ENCODE measurements at places on chromosomes 16 and 17.
A peak's percentile ranks its signal among the peaks of the same experiment; 100 is the strongest.

DNA sequence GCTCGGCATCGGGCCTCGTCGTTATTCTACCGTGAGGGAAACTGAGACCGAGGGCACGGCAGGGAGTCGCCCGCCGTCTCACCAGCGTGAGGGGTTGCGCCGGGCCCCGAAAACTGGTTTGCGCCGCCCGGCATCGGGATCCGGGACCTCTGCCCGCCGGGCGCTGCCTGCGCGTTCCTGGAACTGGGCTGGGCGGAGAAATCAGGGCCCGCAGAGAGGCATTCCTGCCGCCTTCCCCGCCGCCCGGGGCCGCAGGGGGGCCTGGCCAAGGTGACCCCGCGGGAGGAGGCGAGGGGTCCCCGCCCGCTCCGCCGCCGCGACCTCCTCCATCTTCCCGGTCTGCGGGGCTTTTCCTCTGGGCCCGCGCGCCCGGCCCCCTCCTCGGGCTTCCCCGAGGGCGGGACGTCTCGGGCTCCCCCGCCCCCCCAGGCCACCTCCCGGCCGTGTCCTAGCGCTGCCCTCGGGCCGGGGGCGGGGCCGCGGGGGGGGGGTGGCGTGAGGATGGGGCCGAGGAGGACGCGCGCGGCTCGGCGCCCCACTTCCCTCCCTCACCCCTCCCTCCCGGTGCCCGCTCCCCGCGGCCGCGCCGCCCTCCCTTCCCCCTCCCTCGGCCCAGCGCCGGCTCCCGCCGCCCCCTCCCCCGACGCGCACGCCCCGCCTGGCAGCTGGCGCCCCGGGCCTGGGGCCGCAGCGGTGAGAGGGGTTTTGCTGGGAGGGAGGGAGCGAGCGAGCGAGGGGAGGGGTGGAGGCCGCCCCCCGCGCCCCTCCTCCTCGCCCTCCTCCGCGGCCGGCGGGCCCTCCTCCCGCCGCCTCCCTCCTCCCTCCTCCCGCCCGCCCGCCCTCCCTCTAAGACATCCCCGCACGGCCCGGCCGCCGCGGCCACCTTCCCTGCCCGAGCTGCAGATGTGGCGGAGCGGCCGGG is at the start of gene GLIS2:
TSS of gene GLIS2 (plus strand) at position 882 of the 922 bp plus-strand sequence. CDS start 16,214 bp downstream, outside the sequence.
- peak; percentile 39 for DNase-seq

- DNase-seq, result no peak
These were observed 365.1 kb upstream of the CDH5 start for GRCh38 chr16:66001432-66001831.

DNA sequence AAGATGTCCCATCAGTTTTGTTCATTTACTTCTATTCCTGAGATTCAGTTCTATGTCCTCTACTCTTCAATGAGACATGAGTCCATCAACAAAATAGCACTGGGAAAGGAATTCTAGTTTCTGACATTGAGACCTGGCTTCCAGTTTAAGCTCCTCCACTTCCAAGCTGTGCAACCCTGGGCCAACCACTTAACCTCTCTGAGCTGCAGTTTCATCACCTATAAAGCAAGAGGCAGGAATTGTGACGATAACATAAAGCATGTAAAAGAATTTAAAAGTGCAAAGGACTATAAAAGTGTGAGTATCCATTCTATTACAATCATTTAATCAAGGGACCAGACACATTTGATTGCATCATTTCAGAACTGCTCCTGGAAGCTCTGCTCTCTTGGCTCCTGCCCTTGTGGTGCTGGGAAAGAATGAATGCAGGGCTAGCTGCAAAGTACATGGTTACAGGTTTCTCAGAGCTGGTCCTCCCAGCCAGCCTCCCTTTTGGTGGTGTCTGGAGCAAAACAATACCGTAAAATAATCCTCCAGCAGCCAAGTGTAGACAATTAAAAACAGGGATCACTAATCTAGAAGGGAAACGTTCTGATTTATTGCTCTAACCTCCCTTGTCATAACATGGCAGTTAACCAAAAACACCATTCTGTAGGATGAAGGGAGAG is 113.9 kb downstream of the VPS53 start:
- DNase-seq, result no peak

DNA sequence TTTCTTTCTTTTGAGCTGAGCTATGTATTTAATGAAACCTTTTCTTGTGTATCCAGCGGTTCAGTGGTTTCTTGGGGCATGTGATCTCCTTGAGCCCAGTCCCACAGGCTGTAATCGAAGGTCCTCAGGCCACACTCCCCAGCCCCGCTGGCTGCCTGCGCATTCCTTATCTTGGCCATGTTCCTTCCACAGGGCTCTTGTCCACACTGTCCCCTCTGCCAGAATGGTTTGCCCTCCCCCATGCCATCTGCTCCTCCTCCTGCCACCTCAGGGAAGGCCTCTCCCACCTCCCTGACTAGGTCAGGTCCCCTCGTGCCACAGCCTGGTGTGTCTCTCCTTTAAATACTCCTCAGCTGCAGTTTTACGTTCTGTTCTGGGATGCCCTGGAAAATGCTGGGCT is 12.1 kb upstream of the NLRC5 start:
- no peak for DNase-seq

DNA sequence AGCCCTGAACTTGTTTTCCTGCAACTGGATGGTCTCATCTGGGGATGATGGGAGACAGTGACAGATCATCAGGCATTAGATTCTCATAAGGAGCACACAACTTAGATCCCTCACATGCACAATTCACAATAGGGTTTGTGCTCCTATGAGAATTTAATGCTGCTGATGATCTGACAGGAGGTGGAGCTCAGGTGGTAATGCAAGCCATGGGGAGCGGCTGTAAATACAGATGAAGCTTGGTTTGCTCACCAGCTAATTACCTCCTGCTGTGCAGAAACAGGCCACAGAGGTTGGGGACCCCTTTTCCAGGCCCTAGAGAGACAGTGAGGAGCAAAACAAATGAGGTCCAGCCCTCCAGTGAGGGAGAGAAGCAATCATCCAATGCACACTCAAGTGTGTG is 168.6 kb downstream of the RGS9 start:
- no peak for DNase-seq

DNA sequence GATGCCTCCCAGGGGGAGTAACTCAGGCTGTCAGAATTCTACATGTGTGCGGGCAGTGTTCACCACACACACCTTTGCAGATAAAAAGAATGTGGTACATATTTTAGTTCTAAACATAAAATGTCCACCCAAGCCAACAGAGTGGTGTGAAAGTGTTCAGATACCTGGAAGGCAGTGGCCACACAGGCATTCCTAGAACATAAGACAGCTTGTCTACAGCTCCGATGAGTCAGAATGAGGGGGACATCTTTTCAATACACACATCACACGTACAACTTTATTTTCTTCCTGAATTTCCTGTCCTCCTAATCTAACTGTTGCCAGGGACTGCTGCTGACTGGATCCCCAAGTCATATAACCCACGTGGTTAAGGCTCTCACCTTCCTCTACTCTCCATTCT is 142.3 kb downstream of the ZFHX3 start:
- DNase-seq, result peak; percentile 23

GRCh38 chr17:32520104-32520701 is 33.4 kb downstream of the CDK5R1 start:
- no peak for DNase-seq

GRCh38 chr17:8800656-8801055 is 1.5 kb upstream of the MFSD6L start:
- no peak for DNase-seq

DNA sequence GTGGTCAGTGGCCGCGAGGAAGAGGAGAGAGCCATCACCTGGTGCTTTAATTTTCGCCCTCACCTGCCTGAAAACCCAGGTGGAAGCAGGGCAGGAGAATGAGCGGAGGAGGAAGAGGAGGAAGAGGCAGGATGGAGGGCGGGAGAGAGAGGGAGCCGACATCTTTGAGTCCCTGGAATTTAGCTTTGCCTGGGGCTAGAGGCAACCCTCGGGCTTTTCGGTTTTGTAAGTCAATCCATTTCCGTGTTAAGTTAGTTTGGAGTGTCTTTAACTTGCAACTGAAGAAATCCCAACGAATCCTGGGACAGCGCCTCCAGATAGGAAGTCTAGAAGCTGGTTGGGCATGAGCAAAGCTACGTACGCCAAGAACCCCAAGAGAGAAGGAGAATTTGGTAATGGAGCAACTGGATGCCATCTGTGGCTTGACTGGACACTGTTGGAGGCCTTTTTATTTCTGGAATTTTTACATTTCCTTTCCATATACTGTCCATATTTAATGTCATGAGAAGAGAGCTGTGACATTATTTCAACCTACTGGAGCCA is 36.9 kb upstream of the ATP2A3 start:
- no peak for DNase-seq

DNA sequence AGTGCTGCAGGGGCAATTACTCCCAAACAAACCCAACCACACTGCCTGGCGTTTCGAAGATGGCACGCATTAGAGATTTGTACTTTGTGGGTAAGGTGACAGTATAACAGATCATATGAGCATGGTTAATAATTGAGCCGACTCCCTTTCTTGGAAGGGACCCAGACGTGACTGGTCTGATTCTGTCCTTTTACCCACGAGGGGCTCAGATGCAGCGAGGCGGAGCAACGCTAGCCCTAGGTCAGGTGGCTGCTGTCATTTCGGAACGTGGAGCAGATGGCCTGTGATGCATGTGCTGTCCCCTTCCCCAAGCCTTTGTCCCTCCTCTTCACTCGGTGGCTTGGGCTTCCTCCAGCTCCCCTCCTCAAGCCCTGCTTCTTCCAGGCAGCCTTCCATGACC is 84.2 kb downstream of the SNX29 start:
- DNase-seq, result no peak

DNA sequence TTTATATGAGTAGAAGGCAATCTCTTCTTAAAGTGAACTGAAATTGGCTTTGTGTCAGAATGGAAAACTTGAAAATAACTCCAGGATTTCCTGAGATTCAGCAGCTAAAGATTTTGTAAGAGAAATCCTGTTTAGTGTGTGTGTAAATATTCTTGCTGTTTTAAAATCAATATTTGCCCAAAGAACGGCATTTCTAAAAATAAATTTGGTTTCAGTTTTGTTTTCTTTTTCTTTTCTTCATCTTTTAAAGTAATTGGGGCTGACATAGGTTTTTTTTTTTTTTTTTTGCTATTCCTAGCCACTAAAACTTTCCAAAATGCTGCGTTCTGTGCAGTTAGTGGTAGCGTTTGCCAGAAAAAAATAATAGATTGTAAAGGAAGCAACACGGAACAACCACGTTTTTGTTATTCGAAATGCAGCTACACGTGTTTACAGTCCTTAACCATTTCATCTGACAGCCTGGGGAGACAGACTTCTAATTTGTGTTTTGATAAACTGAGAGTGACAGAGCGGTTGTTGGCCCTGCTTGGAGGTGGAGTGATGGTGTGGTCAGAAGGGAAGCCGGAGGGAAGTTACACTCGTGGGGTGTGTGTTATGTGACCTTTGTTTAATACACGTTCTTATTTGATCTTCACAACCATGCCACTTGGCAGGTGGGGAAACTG is 21.6 kb upstream of the SMPD3 start:
- DNase-seq, result no peak

- no peak for DNase-seq
These were observed 8.3 kb upstream of the PSMD3 start for GRCh38 chr17:39972271-39972670.

DNA sequence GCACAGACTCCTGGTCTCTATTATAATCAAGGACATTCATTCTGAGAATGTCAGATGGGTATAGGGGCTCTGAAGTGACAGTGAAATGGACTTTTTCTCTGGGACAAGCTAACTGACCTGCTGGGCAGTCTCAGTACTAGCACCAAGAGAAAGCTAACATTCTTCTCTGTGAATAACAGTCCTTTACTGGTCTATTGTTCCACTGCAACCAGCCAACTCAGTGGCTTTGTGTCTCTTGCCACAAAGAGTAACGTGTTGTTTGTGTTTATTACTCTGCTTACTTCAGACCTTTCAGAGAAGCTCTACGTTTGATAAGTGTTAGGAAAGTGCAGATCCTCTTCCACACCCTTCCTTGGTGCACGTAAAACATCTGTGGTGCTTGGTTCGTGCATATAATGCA is 61.5 kb upstream of the BCAR1 start:
- DNase-seq, result no peak

- DNase-seq, result peak; percentile 35
These were observed 34.4 kb downstream of the CPD start for GRCh38 chr17:30413109-30413508.
